ENCODE measurements at places on chromosomes 13 and 19.

- DNase-seq = no peak
Observed at GRCh38 chr19:12664406-12665280, 1.9 kb downstream of the MAN2B1 start.

DNA sequence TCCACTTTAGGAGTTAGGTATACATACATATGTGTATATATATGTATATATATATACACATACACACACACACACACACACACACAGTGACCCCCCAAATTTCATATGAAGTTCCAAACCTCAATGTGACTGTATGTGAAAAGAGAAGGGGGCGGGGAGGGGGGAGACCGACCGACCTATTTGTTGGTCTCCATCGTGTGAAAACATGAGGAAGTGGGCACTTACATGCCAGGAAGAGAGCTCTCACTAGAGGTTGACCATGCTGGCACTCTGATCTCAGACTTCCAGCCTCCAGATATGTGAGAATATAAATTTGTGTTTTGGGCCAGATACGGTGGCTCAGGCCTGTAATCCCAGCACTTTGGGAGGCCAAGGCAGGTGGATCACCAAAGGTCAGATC lies 24.6 kb downstream of the ZNF562 start:
- no peak for DNase-seq

- no peak for DNase-seq
Observed at GRCh38 chr19:51016798-51017683, 2.5 kb downstream of the KLK10 start.

DNA sequence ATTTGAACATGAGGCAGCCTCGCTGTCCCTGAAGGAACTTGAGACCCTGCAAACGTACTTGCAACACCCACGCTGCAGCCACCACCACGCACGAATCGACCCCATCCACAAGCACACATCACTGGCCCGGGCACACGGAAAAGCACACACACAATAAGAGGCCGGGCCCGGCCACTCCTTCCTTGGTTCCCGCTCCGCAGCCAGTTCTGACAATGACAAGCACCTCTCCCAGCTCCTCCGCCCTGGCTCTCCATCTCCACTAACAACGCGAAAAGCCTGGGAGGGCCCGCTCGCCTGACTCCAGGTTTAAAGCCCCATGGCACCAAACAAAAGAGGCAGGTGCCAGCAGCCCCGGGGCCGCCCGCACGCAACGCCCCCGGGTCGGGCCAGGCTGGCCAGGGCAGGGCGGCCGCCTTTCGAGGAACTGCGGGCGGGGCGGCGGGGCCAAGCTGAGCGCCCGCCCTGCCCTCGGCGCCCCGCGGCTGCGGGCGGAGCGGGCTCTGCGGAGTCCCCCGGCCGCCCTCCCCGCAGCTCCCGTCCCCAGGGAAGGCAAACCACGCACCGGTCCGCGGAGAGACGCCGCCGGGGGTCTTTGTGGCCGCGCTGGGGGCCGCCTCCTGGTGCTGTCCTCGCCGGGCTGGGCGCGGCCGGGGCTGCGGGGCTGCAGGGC lies 495 bp downstream of the DCLK1 start:
- DNase-seq = no peak

DNA sequence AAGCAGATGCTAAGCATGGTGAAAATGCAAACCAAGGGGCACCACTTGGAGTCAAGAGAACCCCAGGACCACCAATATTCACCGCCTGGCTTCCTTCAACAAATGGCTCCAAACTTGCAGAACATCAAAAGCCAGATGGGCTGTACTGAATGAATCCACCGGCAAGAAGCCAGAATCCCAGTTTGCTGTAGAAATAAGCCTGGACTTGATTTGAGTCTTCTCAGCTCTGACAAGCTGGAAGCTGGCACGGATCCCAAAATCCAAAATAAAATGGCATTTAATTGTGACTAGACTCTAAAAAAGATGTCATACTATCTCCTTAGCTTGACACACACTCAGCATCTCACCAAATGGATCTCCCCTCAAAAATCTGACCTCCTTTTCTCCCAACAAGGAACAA lies 11.9 kb downstream of the EFNB2 start:
- no peak for DNase-seq

DNA sequence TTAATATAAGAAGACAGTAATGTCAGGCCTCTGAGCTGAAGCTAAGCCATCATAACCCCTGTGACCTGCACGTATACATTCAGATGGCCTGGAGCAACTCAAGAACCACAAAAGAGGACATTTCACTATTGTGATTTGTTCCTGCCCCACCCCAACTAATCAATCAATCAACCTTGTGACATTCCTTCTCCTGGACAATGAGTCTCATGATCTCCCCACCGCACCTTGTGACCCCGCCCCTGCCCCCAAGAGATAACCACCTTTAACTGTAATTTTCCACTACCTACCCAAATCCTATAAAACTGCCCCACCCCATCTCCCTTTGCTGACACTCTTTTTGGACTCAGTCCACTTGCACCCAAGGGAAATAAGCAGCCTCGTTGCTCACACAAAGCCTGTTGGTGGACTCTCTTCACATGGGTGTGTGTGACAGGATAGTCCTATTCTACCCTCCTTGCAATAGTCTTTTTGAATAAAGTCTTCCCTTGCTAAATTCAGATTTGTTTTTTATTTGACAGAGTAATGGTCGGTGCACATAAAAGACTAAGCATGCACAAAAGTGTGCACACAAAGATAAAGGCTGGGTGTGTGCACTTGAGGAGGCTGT lies 14.0 kb downstream of the CD70 start:
- DNase-seq = no peak

DNA sequence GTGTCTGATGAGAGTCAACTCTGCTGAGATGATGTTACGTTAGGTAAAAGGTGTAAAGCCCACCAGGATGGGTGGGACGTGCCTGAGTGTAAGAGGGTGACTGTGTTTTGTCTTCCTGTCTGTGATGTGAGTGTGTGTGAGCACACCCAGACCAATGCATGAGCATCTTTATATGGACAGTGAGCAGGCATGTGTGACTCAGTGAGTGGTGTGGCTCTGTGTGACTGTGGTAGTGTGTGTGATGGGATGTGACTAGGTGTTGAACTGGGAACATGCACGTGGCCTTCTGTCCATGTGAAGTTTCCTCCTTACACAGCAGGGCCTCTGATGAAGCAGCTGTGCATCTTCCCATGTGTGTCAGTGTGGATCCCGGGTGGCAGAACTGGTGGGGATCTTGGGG lies 17.8 kb upstream of the LGALS16 start:
- DNase-seq = no peak

GRCh38 chr13:97141564-97142005 lies 80.5 kb upstream of the MBNL2 start:
- no peak for DNase-seq

DNA sequence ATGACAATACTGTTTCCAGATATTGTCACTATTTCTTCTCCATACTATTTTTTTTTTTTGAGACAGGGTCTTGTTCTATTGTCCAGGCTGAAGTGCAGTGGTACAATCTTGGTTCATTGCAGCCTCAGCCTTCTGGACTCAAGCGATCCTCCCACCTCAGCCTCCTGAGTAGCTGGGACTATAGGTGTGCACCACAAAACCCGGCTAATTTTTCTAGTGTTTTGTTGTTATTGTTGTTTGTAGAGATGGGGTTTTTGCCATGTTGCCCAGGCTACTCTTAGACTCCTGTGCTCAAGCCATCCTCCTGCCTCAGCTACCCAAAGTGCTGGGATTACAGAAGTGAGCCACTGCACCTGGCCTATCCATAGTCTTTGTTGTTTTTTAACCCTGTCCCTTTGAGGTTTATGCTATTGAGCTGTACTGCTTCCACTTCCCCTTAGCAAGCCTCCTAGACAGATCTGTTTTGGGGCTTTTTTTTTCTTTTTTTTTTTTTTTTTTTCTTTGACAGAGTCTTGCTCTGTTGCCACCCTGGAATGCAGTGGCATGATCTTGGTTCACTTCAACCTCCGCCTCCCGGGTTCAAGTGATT lies 27.6 kb upstream of the MAP3K10 start:
- no peak for DNase-seq

GRCh38 chr13:96248103-96248502 lies 158.2 kb downstream of the HS6ST3 start:
- no peak for DNase-seq

DNA sequence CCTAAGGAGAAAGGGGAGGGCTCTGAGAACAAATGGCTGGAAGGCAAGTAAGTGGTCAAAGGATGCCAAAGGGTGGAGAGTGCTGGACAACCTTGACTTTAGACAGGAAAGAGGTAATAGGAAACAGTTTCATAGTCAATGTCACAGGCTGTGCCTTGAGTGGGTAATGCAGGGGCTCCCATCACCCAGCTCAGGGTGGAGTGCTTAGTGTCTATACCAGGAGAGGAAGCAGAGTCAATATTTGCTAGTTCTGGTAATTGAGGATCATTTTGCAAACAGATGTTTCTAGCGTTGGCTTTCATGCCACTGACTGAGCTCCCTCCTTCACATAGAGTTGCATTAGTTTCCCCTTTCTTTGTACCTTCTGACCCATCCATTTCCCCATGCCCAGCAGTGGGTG lies 64.6 kb upstream of the KL start:
- DNase-seq = no peak

GRCh38 chr19:21581646-21582240 lies 76.3 kb downstream of the ZNF429 start:
- no peak for DNase-seq

DNA sequence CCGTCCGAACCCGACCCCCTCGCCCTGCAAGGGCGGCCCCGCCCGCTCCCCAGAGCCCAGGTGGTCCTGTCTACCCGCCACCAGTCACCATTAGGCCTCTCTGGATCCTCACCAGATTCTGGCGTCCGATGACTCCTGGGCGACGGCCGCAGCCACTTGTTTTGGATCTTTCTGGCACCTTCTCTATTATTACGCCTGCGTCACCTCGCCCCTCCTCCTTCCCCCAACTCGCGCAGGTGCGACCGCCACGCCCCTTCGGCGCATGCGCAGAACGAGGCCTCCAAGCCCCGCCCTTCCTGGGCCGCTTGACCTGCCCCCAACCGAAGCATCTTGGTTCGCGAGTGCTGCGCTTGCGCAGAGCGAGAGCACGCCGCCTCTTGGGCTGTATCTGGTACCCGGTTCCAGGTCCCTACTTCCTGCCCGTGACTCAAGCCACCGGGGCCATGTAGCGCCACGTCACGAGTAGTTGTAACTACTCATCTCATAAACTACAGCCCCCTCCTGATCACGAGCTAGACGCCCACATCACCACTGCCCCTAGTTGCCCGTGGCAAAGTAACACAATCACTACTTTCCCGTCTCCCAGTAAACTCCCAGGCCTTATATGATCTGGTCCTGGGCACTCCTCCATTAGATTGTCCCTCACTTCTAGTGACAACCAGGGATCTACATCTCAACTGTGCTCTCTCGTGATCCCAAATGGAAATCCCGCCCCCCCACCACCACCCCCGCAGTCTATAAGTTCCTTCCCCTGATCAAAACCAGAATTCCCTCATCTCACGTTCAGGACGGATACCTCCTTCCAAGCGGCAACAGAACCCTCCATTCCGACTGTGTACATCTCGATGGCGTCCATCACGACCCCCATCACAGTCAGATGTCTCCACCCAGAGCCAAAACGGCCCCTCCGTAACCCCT lies at the start of gene DEDD2:
Gene DEDD2 (minus strand): TSS at position 158 of the 918 bp plus-strand sequence. CDS start 670 bp downstream, outside the sequence.
- peak; percentile 99 for DNase-seq

DNA sequence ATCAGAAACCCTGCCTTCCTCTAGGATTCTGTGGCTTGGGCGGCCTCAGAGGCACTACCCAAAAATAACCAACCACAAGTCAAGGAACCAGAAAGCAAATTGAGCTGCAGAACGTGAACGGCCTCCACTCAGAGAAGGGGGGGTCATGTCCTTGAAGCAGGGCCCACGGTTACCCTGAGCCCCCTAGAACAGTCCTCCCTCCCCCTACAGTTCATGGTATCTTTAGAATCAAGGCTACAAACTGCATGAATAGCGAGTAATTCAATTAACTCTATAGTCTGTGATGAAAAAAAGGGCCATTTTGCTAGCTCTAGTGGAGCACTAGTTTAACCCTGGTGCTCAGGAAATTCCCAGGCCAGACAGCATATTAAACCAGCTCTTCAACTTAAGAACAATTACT lies 79.0 kb upstream of the ZNF507 start:
- no peak for DNase-seq

DNA sequence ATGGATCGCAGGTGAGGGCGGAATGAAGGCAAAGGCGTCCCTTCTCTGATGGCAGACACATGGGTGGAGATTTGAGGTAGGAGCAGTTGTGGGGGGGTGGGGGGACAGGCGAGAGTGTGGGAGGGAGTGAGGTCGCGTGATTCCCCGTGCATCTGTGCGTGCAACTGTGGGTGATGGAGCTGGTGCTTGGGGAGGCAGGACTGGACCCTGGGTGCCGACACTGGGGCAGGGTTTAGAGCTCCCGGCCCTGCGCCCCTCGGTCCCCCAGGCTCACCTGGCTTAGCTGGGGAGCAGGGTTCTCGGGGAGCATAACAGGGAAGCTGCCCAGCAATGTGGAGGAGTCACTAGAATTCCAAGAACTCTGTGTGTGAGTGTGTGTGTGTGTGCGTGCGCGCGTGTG lies 3.4 kb downstream of the TMPRSS9 start:
- DNase-seq = no peak

GRCh38 chr19:39917561-39918182 lies 16.8 kb downstream of the FCGBP start:
- DNase-seq = no peak

- DNase-seq = no peak
Observed at GRCh38 chr19:347946-348861, 3.6 kb upstream of the MIER2 start.
